T-helper 2 cell treated with Interferon-gamma antibody and Interleukin-4, amounts not matched to agents 100 ng/mL and 5 ng/mL, for 36 hours (primary cell): ENCODE measurements at places on chromosomes 4 and X. TPM values are rescaled to one million over a fixed set of nuclear protein-coding genes. Genes with fewer than 3 reads are reported as not detected.

The EDA gene
- total RNA-seq = 0.25 and 0.93 TPM in 2 replicates

The GASK1B gene
- not detected in 2 replicates for total RNA-seq

The CFAP47 gene
- not detected in 2 replicates for total RNA-seq

The LANCL3 gene
- total RNA-seq = 0.25 and 0.34 TPM in 2 replicates

The PGM2 gene
- 37.9 and 39.7 TPM in 2 replicates for total RNA-seq

The LDB2 gene
- total RNA-seq = not detected in 2 replicates

The APLN gene
- total RNA-seq = 0.05 and 0.07 TPM in 2 replicates

The CSAG1 gene
- not detected in 2 replicates for total RNA-seq

The TENM3 gene
- not detected in 2 replicates for total RNA-seq

The AREG gene
- not detected in 2 replicates for total RNA-seq

The EREG gene
- total RNA-seq = not detected in 2 replicates

The CT45A3 gene
- total RNA-seq = not detected in 2 replicates

The RADX gene
- 8.0 and 9.0 TPM in 2 replicates for total RNA-seq

The PCDH10 gene
- total RNA-seq = not detected in 2 replicates

The CRMP1 gene
- total RNA-seq = 0.66 and 0.95 TPM in 2 replicates

The FAM199X gene
- 12.7 TPM in 2 replicates for total RNA-seq

The CHRDL1 gene
- not detected in 2 replicates for total RNA-seq

The SOWAHD gene
- total RNA-seq = 2.2 and 2.3 TPM in 2 replicates

The RRH gene
- total RNA-seq = 0.20 and 0.32 TPM in 2 replicates

The CCKAR gene
- total RNA-seq = not detected in 2 replicates

The HAND2 gene
- not detected in 2 replicates for total RNA-seq

The DMD gene
- total RNA-seq = 0.16 and 0.64 TPM in 2 replicates

The NSG1 gene
- total RNA-seq = 0.59 and 0.66 TPM in 2 replicates

The PAK3 gene
- 0.11 TPM in 1 of 2 replicates, not detected in the other for total RNA-seq

The KLKB1 gene
- total RNA-seq = 0.36 TPM in 2 replicates

The ACOT9 gene
- total RNA-seq = 32.5 and 35.0 TPM in 2 replicates

The GNRHR gene
- not detected in 2 replicates for total RNA-seq

The CFP gene
- total RNA-seq = 14.8 and 19.3 TPM in 2 replicates

The RBMXL3 gene
- not detected in 2 replicates for total RNA-seq
